ENCODE measurements at places on chromosomes 7 and 10. TPM values are rescaled to one million over a fixed set of nuclear protein-coding genes. Genes with fewer than 3 reads are reported as not detected.

DNA sequence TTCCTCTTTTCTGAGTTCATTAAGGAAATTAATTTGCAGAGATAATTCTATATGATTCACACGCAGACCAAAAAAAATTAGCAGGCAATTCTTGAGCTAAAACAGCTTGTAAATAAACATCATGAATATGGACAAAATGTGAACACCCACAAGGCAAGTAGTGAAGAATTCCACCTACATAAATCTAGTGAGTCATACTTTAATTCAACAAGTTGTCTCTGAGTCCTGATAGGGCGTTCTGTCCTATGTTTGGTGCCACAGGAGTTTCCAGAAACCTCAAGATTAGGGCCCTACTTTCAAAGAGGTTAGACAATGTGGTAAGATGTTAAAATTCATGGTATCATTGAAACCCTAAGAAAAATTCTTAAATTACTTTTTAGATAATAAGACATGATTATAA lies 122.3 kb downstream of the SGMS1 start:
- no peaks in the 10 kb centered on the region for H3K36me3 ChIP-seq
- H3K27me3 ChIP-seq: no peaks in the 10 kb centered on the region
- no peak overlapping the region for H3K27ac ChIP-seq
- peaks cover 22% of the 10 kb centered on the region for H3K4me1 ChIP-seq
- H3K4me3 ChIP-seq: no peak overlapping the region

GRCh38 chr10:12351889-12352288 lies 2.5 kb downstream of the CAMK1D start:
- no peak for DNase-seq
- peaks cover 6% of the 10 kb centered on the region for H3K4me1 ChIP-seq
- no peak overlapping the region for H3K4me3 ChIP-seq
- no peaks in the 10 kb centered on the region for H3K36me3 ChIP-seq
- no peaks in the 10 kb centered on the region for H3K27me3 ChIP-seq

The NPY4R gene
- total RNA-seq: not detected

- H3K27ac ChIP-seq: peak overlapping the region; percentile 41
- H3K4me3 ChIP-seq: peak overlapping the region; percentile 82
- peak; percentile 4 for DNase-seq
- H3K36me3 ChIP-seq: no peaks in the 10 kb centered on the region
- no peaks in the 10 kb centered on the region for H3K27me3 ChIP-seq
- peaks cover 30% of the 10 kb centered on the region for H3K4me1 ChIP-seq
Measured at GRCh38 chr7:105876964-105877601, 684 bp upstream of the ATXN7L1 start.

DNA sequence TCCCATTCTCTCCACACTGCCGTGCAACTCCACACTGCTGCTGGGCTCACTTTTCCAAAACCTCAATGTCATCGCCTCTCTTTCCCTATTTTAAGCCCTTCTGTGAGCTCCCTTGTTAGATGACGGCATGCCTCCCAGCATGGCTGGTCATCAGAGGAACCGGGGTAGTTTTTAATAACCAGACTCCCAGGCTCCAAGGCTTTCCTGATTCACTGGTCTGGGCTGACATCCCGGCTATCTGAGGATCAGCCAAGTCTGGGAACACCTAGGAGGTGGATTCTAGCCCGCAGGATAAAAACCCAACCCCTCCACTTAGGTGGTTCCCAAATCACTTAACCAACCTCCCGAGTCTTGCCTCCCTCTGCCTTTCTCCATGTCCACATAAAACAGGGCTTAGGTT lies 295.4 kb upstream of the FZD8 start:
- DNase-seq: no peak
- H3K27me3 ChIP-seq: no peaks in the 10 kb centered on the region
- no peak overlapping the region for H3K27ac ChIP-seq
- no peaks in the 10 kb centered on the region for H3K36me3 ChIP-seq

DNA sequence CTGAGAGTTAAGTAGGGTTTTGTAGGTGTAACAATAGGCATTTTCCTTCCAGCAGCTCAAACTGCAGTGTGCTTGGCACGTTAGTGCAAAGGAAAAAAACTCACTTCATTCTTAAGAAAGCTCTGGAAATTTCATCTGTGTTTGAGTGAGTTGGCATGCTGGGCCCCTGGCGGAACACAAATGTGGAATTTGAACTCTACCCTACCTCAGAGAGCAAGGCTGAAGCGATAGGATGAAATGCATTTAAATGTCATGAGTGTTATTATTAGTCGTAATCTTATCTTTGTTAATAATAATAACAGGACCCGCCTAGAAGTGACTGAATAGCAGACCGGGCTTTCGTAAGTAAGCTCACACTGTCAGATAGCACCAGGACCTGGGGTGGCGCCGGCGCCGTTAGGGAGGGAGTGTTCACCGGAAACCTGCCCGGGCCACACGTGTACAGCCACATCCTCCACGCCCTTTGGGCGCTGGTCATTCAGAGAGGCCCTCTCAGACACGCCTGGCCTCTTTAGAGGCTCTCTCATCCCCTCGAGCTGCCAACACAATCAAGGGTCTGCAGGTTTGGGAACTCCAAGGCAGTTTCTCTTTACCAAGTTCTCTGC lies 63.5 kb downstream of the GRK5 start:
- peak; percentile 41 for DNase-seq
- peaks cover 72% of the 10 kb centered on the region for H3K4me1 ChIP-seq
- H3K27ac ChIP-seq: peak overlapping the region; percentile 81
- H3K36me3 ChIP-seq: no peaks in the 10 kb centered on the region
- H3K27me3 ChIP-seq: no peaks in the 10 kb centered on the region
- peak overlapping the region; percentile 28 for H3K4me3 ChIP-seq

DNA sequence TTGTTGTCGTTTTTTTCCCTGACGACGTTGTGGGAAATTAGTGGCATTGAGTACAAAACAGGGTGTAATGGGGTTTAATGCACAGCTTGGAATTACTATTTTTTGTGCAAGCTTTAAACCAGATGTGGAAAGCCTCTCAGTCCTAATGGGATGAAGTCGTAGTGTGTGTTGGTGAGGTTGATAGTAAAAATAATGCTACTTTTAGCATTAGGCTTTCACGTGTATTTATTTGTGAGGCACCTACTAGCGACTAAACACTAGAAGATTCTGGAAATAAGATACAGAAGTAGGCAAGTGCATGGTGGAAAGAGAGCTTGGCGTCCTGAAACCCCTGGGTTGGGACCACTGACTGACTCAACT lies 588 bp upstream of the ORC5 start:
- H3K36me3 ChIP-seq: peaks cover 6% of the 10 kb centered on the region
- H3K4me3 ChIP-seq: peak overlapping the region; percentile 91
- peaks cover 9% of the 10 kb centered on the region for H3K4me1 ChIP-seq
- peak overlapping the region; percentile 36 for H3K27ac ChIP-seq

- no peaks in the 10 kb centered on the region for H3K36me3 ChIP-seq
- H3K4me1 ChIP-seq: peaks cover 55% of the 10 kb centered on the region
- DNase-seq: no peak
- H3K27ac ChIP-seq: no peak overlapping the region
- no peak overlapping the region for H3K4me3 ChIP-seq
- H3K27me3 ChIP-seq: no peaks in the 10 kb centered on the region
Measured at GRCh38 chr7:47572939-47573757, 8.8 kb downstream of the TNS3 start.

GRCh38 chr7:36315309-36315944 lies 74.2 kb upstream of the ANLN start:
- H3K4me1 ChIP-seq: 0 out of 2 replicates have a peak, but pooled peaks cover 2% of the 10 kb centered on the region
- no peak for DNase-seq
- no peak overlapping the region for H3K4me3 ChIP-seq
- H3K27ac ChIP-seq: no peak overlapping the region
- no peaks in the 10 kb centered on the region for H3K36me3 ChIP-seq

The ELOVL3 gene
- 5.5 TPM for total RNA-seq

DNA sequence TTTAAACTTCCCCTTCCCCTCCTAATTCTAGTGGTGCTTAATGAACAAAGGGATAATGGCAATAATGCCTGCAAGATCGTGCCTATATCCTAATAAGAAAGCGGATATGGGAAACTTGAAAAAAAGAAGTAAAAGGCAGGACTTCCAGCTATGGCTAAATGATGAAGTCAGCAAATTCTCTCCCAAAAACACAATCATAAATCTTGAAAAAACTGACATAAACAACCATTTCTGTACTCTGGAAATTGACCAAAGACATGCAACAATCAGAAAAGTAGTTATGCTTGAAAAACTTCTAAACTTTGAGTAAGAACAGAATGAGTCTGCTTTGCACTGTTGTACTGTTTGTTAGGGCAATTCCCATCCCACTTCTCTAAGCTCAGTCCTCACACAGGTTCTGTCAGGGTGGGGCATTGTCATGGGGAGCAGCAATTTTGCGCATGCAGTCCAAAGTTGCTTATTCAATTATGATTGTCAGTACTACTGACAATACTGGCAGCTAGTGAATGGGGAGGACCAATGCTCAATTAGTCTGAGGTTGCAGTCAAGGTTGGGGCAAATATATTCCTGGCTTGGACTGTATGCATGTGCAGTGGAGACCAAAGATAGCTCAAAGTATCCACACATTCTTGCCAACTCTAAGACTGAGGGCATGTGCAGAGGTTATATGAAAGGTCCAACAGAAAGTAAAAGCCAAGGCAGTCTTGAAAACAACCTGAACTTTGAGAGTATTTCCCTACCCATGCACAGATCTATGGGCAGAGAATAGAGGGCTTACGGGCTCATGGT lies 34.1 kb upstream of the ARHGAP22 start:
- no peak overlapping the region for H3K27ac ChIP-seq
- no peaks in the 10 kb centered on the region for H3K4me1 ChIP-seq
- H3K27me3 ChIP-seq: no peaks in the 10 kb centered on the region
- no peak for DNase-seq
- H3K36me3 ChIP-seq: no peaks in the 10 kb centered on the region

DNA sequence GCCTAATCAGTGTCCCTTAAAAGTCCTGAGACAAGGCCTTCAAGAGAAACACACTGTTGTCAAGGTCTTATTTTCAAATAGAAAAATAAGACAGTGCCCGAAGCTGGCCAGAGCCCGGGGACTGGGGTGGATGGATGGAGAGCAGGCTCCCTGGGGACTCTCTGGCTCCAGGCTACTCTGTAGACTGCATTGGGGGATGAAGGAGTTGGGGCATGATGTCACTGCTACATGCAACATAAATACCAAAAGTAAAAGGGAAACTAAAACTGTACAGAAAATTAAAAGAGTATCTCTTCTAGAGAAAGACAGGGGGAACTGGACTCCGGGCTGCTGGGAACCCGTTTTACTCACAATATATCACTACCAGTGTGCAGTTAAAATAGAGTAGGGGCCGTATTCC lies 629.8 kb downstream of the KCNMA1 start:
- DNase-seq: no peak
- H3K27me3 ChIP-seq: peaks cover 52% of the 10 kb centered on the region
- H3K27ac ChIP-seq: no peak overlapping the region
- no peaks in the 10 kb centered on the region for H3K36me3 ChIP-seq
- H3K4me1 ChIP-seq: no peaks in the 10 kb centered on the region
- H3K4me3 ChIP-seq: no peak overlapping the region

The MKX gene
- 27.5 TPM for total RNA-seq

- H3K27me3 ChIP-seq: no peaks in the 10 kb centered on the region
- no peak overlapping the region for H3K27ac ChIP-seq
- H3K4me3 ChIP-seq: no peak overlapping the region
- DNase-seq: no peak
- H3K36me3 ChIP-seq: no peaks in the 10 kb centered on the region
Measured at GRCh38 chr7:130417213-130417612, 23.6 kb downstream of the CEP41 start.

- H3K4me1 ChIP-seq: 0 out of 2 replicates have a peak, but pooled peaks cover under 1% of the 10 kb centered on the region
- peaks cover 2% of the 10 kb centered on the region for H3K36me3 ChIP-seq
- H3K4me3 ChIP-seq: no peak overlapping the region
- DNase-seq: no peak
Measured at GRCh38 chr10:125113691-125114371, 46.5 kb downstream of the CTBP2 start.

DNA sequence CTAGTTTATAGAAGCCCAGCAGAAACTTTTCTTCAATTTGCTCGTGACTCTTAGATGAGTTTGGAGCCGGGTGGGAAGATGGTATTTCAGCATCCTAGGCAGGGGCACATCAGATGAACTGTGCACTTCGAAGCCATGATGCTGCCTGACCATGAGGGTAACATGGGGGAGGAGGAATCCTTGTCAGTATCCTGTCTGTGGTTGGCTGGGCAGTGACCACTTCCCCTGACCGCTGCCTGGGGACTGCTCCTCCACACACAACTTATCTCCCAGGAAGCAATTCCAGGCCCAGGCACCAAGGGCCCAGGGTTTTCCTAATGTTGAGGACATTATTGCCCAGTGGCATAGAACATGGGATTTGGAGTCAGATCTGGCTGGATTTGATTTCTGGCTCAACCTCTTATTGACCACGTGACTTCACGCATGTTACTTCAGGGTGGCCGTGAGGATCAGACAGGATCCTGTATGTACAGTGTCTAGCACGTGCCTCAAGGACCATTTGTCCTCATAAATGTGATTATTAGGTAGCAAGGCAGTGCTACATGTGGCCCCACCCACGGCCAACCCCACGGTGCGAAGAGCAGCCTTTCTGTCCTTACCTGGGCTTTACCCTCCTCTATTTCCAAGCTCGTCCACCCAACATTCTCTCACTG lies 65.2 kb downstream of the PTPRE start:
- H3K27me3 ChIP-seq: no peaks in the 10 kb centered on the region
- no peak for DNase-seq
- no peaks in the 10 kb centered on the region for H3K4me1 ChIP-seq
- H3K4me3 ChIP-seq: no peak overlapping the region
- no peak overlapping the region for H3K27ac ChIP-seq

All from HCT116 (cell line).